Urinary bladder (tissue), 4 donors: ENCODE measurements at places on chromosomes 6 and 20.

- DNase-seq = no peak
These were observed 31.1 kb downstream of the RBM38 start for GRCh38 chr20:57422254-57422653.

GRCh38 chr20:32906871-32907495 lies 48.3 kb downstream of the EFCAB8 start:
- no peak for DNase-seq

GRCh38 chr6:89386917-89387491 lies 25.1 kb downstream of the RRAGD start:
- no peak for DNase-seq

DNA sequence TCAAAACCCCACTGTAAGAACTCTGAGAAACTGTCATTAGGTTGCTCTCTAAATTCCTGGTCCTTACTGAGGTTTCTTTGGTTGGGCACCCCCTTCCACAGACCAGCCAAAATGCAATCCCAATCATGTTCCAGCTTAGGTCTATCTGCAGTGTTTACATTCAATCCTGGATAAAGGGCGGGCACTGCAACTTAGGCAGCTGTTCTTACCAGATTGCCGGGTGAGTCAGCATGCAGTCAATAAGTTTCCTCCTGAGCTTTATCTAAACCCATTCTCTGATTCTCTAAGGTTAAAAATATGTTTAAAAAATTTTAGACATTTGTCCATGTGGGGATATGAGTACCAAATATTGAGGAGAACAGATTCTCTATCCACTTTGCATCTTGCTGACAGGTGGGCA lies 197.8 kb downstream of the HAO1 start:
- no peak for DNase-seq

- no peak for DNase-seq
These were observed 397.5 kb upstream of the ARID1B start for GRCh38 chr6:156379392-156380289.

GRCh38 chr6:156867121-156867520 lies 89.9 kb downstream of the ARID1B start:
- DNase-seq = no peak

DNA sequence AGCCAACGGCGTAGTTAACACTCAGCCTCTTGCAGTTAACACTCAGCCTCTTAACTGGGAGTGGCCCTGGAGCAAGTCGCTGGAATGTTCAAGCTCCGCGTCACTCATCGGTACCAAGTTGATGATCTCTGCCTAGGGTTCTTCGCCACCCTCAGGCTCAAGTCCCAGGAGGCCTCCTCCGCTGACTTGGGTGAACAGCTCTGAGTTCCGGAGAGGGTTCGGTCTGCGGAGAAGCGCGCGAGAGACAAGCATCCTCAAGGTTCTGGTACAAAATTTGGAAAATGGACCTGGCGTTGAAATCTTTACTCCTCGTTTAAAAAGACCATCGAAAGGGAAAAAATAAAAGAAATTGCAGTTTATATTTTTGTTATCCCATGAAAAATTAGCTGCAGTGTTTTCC lies 876 bp upstream of the DSP start:
- DNase-seq = no peak

GRCh38 chr20:39857835-39858234 lies 831.2 kb downstream of the MAFB start:
- DNase-seq = no peak
